Stimulated activated CD4-positive, alpha-beta T cell treated with anti-CD3 and anti-CD28 coated beads, Interleukin-15, amount 100 ng/mL, for 1 hour (primary cell): ENCODE measurements at places on chromosomes 2 and 18.

DNA sequence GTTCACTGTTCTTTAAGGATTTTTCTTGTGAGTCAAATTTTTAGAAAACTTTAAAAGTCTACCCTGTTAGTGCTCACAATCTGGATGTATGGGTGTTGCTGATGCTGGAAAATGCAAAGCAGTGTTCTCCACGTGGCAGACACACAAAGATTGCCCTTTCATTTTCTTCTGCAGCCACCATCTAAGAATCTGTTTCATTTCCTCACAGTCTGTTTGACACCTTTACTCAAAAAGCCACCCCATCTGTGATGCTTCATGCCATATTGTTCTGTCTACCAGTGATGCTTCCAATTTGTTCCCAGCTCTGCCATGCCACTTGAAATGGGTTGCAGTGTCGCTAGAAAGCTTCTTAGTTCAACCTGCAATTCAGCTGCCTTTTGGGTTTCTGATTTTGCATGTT lies 464.2 kb upstream of the UBE2E3 start:
- DNase-seq, result no peak

DNA sequence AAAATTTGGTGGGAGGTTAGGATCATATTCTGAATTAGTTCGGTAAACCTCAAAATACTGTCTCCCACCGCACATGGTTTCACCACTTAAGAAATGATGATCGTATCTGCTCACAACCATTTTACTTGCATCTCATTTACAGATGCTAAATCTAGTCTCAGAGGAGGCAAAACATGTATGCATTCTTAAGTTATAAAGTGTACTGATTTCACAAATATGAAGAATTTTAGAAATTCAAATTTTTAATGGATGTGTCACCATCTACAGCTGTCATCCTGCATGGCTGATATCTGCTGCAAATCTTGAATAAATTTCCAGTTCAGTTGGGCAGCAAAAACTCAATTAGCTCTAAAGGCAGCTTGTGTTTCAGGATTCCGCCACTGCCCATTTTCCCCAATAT lies 243.3 kb upstream of the KCNJ3 start:
- no peak for DNase-seq

DNA sequence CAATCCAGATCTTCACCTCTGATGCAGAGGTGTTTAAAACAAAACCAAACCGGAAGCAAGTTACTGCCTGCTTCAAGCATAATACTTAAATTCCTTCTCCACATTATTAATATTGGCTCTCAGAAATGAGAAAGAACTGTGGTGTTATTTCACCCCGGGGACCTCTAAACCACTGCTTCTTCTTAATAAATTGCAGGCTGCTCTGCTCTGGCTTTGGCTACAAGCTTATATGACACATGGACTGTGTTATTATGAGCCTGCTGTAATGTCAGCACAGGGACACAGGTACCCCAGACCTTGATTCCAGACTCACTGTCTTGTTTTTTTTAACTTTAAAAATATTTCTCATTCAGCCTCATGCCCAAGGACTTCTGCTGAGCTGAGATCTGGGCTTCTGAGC lies 45.1 kb downstream of the ST6GAL2 start:
- DNase-seq, result no peak

GRCh38 chr2:74021407-74021755 lies 36.7 kb downstream of the TET3 start:
- DNase-seq, result no peak

- no peak for DNase-seq
Observed at GRCh38 chr2:120552800-120553481, 182.7 kb upstream of the GLI2 start.

GRCh38 chr2:21452678-21453077 lies 328.9 kb downstream of the TDRD15 start:
- no peak for DNase-seq

GRCh38 chr2:158482594-158482993 lies 25.8 kb downstream of the PKP4 start:
- no peak for DNase-seq

GRCh38 chr2:126942427-126943203 lies 43.9 kb downstream of the TEX51 start:
- DNase-seq, result no peak

GRCh38 chr2:232310696-232311095 lies 67.9 kb upstream of the ALPP start:
- no peak for DNase-seq

GRCh38 chr2:227510620-227510958 lies 38.6 kb downstream of the AGFG1 start:
- no peak for DNase-seq
